ENCODE measurements at places on chromosomes 16 and 17. TPM values are rescaled to one million over a fixed set of nuclear protein-coding genes. Genes with fewer than 3 reads are reported as not detected.

- H3K27me3 ChIP-seq, result no peaks in the 10 kb centered on the region
- no peaks in the 10 kb centered on the region for H3K4me1 ChIP-seq
- no peak for DNase-seq
Observed at GRCh38 chr17:12953156-12953555, 64.7 kb downstream of the ELAC2 start.

DNA sequence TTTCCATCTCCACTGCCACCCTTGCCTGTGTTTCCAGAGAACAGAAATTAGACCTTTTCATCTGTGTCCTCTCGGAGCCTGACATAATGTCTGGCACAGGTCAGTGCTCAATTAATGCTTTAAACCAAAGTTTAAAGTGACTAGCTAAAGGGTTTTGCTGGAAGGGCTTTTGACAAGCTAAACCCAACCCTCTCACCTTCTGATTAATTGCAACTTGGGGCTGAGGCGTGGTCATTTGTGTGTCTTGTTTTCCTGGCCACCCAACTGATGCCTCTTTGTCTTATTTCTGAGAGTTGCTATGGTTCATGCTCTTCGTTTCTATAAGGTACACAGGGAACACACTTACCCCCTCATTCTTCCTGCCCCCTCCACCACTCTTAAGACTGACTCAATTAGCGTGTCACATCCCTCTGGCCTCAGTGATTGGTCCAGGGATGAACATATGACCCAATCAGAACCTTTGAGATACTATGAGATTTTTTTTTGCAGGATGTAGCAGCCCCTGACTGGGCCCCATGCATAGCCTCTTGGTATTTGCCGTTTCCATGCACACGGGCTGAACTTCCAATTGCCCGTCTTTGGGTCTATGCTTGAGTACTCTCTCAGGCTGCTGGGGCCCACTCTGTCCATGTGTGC, 15.8 kb upstream of the BRD7 start:
- H3K4me3 ChIP-seq, result no peak overlapping the region
- H3K4me1 ChIP-seq, result no peaks in the 10 kb centered on the region
- no peaks in the 10 kb centered on the region for H3K27me3 ChIP-seq

- H3K27me3 ChIP-seq, result no peaks in the 10 kb centered on the region
- H3K36me3 ChIP-seq, result no peaks in the 10 kb centered on the region
- no peaks in the 10 kb centered on the region for H3K4me1 ChIP-seq
- no peak overlapping the region for H3K4me3 ChIP-seq
- no peak overlapping the region for H3K27ac ChIP-seq
Observed at GRCh38 chr16:72825912-72826621, 221.9 kb downstream of the ZFHX3 start.

DNA sequence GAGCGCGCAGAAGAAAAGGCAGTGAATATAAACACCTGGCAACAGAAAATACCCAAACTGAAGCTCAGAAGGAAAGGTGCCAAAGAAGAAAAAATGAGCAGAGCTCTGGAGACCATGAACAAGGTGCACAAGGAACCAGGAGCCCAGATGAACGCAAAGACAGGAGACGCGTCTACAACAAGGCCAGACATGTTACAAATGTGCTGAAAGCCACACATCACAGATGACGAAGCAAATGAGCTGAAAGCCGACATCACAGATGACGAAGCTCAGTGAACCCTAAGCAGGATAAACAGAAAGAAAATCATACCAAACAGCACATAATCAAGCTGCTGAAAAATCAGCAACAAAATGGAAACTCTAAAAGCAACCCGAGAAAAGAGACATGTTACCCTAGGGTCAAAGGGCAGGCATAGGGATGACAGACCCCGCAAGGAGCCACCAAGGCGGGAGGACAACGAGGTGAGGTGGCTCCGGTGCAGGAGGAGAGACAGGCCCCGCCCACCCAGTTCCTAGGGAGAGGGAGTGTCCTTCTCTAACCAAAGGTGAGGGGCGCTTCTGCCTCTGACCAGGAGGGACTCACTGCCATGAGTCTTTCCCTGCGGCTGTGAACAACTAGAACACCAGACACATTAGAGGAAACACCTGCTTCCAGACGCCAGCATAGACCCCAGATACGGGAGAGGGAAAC, 39.1 kb downstream of the CCDC57 start:
- no peak overlapping the region for H3K4me3 ChIP-seq
- H3K36me3 ChIP-seq, result peaks cover 25% of the 10 kb centered on the region
- H3K27me3 ChIP-seq, result no peaks in the 10 kb centered on the region

GRCh38 chr17:12994341-12995074, 23.3 kb downstream of the ELAC2 start:
- no peaks in the 10 kb centered on the region for H3K27me3 ChIP-seq
- no peak overlapping the region for H3K27ac ChIP-seq
- H3K36me3 ChIP-seq, result peaks cover 70% of the 10 kb centered on the region

DNA sequence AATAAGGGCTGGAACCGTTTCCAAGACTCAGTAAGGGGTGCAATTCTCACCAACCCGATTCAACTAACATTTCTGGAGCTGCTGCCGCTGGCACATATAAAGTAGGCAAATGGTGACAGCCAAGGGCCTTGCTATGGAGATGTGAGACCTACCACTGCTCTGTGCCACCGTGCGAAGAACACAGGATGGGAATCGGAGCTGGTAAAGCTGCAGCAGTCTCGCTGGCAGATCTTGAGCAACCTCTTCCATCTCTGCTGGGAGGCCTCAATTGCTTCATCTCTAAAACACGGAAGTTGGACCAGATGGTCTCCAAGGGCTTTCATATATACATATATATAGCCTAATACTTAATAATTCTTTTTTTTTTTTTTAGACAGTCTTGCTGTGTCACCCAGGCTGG, 128.9 kb upstream of the RCVRN start:
- no peak for DNase-seq
- H3K27ac ChIP-seq, result no peak overlapping the region
- H3K4me3 ChIP-seq, result no peak overlapping the region
- no peaks in the 10 kb centered on the region for H3K36me3 ChIP-seq
- 0 out of 2 replicates have a peak, but pooled peaks cover 4% of the 10 kb centered on the region for H3K27me3 ChIP-seq

DNA sequence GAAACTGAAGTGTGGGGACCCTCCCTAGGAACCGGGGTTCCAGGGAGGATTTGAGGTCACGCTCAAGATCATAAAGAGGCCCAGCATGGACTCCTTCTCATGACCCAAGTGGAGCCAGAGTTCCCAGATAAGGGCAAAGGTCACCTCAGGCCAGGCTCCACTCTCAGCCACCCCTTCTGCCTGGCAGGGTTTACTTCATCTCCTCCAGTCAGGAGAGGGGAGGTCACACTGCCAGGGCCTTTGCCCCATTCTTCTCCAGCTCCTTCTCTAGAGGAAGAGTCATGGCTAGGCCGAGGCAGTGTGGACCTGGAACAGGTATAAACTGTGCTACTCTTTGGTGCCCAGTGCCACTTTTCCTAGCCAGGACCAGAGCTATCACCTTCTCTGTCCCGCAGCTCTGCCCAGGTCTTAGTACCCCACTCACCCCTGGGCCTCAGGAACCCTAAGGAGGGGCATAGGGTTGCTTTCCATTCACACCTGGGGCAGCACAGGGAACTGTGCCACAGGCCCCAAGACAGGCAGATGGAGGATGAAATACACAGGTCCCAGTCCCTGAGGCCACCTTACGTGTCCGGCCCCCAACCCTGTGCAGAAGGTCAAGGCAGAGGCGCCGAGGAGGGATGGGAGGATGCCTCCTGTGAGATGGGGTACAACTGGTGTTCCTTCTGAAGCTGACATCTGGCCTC, 879 bp upstream of the ACSF2 start:
- H3K27me3 ChIP-seq, result no peaks in the 10 kb centered on the region
- peaks cover 50% of the 10 kb centered on the region for H3K4me1 ChIP-seq
- no peaks in the 10 kb centered on the region for H3K36me3 ChIP-seq
- peak overlapping the region; percentile 56 for H3K27ac ChIP-seq

DNA sequence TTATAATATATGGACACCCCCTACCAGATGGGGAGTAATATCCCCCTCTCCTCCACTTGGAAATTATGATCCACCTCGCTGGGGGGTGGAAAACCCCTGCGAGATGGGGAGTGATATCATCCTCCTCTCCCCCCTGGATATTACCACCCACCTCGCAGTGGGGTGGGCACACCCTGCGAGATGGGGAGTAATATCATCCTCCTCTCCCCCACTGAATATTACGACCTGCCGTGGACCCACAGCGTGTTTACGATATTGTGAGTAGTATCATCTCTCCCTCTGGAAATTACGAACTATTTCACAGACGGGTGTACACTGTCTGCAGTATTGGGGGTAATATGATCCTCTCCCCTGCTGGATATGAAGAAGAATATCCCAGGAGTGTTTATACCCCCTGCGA, 228.3 kb upstream of the WSCD1 start:
- H3K27me3 ChIP-seq, result no peaks in the 10 kb centered on the region
- H3K36me3 ChIP-seq, result no peaks in the 10 kb centered on the region
- H3K4me1 ChIP-seq, result peaks cover 15% of the 10 kb centered on the region
- H3K4me3 ChIP-seq, result no peak overlapping the region
- no peak for DNase-seq

GRCh38 chr17:74860229-74860871, 665 bp upstream of the GRIN2C start:
- DNase-seq, result no peak
- H3K4me1 ChIP-seq, result peaks cover 20% of the 10 kb centered on the region
- H3K27me3 ChIP-seq, result no peaks in the 10 kb centered on the region

DNA sequence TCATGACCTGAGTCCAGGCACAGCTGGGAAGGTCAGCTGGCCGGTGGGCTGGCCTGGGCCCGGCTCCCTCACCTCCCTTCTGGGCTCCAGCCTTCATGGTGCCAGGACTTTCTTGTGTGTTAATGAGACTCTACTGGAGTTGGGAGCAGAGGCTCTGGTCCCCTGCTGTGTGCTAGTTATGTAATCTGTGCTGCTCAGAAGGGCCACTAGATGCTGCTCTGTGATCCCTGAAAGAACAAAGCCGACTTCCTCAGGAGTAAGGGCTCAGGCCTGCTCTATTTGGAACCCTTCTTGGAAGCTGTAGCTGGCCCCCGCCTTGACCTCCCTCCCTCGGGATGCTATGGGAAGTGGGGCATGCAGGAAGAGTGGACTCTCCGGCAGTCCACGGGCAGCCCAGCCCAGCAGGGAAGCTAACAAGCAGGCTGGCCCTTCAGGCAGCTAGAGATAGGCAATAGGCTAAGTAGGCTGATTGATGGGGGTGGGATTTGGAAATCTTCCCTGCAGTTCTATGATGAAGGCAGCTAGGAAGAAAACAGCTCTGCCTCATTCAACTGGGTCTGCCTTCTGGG, 3.3 kb upstream of the CDK5R1 start:
- H3K27ac ChIP-seq, result no peak overlapping the region
- H3K36me3 ChIP-seq, result peaks cover 38% of the 10 kb centered on the region
- H3K4me1 ChIP-seq, result peaks cover 18% of the 10 kb centered on the region
- no peaks in the 10 kb centered on the region for H3K27me3 ChIP-seq
- DNase-seq, result no peak

DNA sequence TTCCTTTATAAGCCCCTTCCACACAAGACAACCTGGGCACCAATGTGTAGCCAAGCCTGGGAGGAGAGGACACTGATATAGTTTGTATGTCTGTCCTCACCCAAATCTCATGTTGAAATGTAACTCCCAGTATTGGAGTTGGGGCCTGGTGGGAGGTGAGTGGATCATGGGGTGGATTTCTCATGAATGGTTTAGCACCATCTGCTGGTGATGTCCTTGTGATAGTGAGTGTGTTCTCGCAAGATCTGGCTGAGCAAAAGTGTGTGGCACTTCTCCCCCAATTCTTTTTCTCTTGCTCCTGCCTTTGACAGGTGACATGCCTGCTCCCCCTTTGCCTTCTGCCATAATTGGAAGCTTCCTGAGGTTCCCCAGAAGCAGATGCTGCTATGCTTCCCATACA, 135.8 kb downstream of the USP31 start:
- no peaks in the 10 kb centered on the region for H3K4me1 ChIP-seq
- H3K27me3 ChIP-seq, result peaks cover 11% of the 10 kb centered on the region
- DNase-seq, result peak; percentile 19
- H3K4me3 ChIP-seq, result no peak overlapping the region
- no peaks in the 10 kb centered on the region for H3K36me3 ChIP-seq

DNA sequence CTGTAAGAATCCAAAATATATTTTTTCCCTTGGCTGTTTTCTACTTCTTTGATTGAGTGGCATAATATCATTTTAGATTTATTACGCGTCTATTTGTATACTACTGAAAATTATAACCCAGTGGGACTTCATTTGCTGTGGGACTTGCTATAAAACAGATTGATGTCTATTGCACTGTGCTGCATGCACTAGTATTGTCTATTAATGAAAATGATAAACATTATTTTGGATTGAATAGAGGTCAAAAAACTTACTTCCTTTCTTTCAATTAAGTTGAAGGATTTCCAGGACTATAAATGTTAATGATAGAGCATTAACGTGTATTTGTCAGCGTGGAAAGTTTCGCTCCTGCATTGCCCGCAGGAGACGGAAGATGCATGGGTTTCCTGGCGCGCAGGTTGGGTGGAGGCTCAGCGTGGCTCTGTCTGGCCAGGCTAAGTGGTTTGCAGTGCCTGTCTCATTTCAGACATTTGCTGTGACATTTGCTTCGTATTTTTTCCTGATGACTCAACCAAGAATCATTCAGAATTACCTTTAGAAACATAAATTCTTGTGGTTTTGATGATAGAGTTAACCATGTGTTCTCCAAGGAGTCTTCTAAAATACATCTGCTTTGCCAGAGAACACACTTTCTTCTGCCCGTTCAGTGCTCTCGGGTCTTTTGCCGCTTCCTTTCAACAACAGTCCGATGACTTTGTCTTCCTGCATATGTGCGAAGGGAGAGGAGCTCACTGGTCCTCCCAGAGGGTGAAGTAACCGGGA, 216.7 kb downstream of the RPTOR start:
- peaks cover 43% of the 10 kb centered on the region for H3K4me1 ChIP-seq
- 0 out of 2 replicates have a peak, but pooled peaks cover 3% of the 10 kb centered on the region for H3K36me3 ChIP-seq

- H3K4me3 ChIP-seq, result no peak overlapping the region
- H3K36me3 ChIP-seq, result no peaks in the 10 kb centered on the region
- H3K27me3 ChIP-seq, result no peaks in the 10 kb centered on the region
- peaks cover 7% of the 10 kb centered on the region for H3K4me1 ChIP-seq
- H3K27ac ChIP-seq, result no peak overlapping the region
- no peak for DNase-seq
Observed at GRCh38 chr16:84820771-84821170, 986 bp downstream of the CRISPLD2 start.

- DNase-seq, result no peak
- no peaks in the 10 kb centered on the region for H3K27me3 ChIP-seq
- H3K36me3 ChIP-seq, result no peaks in the 10 kb centered on the region
- peaks cover 12% of the 10 kb centered on the region for H3K4me1 ChIP-seq
- no peak within 1 kb of the TSS for H3K27ac ChIP-seq
Observed at GRCh38 chr17:58328195-58329034, at the start of gene TSPOAP1. Gene TSPOAP1 (minus strand): TSS chr17:58328795. CDS start chr17:58327920, 875 bp downstream.

RPA1 gene
- 198 TPM for total RNA-seq

EVPLL gene
- not detected for total RNA-seq

KARS1 gene
- total RNA-seq, result 196 TPM

MYH13 gene
- total RNA-seq, result not detected

KRTAP9-4 gene
- not detected for total RNA-seq

All from HCT116 (cell line).